Glomerular endothelial cell (primary cell): ENCODE measurements at places on chromosomes 7 and 10. TPM values are rescaled to one million over a fixed set of nuclear protein-coding genes. Genes with fewer than 3 reads are reported as not detected.

Gene FGF8
- not detected in 2 replicates for total RNA-seq

Gene PPP1R17
- total RNA-seq, result not detected in 2 replicates

Gene PSAP
- 1,624 and 1,972 TPM in 2 replicates for total RNA-seq

- no peak for DNase-seq
Observed at GRCh38 chr7:7706556-7707172, 11.7 kb downstream of the RPA3 start.

GRCh38 chr10:118596426-118597124, 1.1 kb upstream of the PRLHR start:
- DNase-seq, result no peak

DNA sequence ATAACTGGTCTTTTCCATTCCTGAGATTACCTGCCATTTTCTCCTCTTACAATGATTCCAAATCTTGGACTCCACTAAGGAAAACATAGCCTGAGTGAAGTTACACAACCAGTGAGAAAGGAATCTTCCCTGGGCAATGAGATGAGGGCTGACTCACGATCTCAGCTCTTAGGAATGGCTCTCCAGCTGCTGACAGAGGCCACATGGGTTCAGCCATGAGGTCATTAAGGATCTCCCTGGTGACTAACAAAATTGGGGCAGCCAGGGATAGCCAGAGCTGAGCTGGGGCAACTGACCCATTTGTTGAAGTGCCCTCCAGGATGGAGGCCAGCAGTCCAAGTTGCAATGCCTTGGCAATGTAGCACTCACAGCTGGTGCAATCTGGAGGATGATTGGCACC, 78.7 kb upstream of the MKLN1 start:
- DNase-seq, result no peak

DNA sequence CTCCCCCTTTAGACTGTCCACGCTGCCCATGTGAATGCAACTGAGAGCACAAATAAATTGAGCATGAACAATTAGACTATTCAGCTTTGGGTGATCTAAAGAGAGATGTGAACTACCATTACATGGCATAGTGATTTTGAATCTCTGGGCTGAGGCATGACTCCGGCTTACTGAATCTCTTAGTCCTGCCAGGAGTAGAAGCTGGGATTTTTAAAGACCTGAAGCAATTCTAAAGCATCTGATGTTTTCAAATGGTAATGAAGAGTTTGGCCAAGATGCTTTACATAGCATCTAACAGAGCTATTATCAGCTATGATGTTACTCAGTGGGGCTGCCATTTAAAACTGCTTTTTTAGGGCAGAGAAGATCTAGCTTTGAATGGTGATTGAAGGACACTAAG, 1059.1 kb downstream of the SORCS3 start:
- DNase-seq, result no peak

Gene CRHR2
- not detected in 2 replicates for total RNA-seq

Gene CLRN3
- total RNA-seq, result not detected in 2 replicates

GRCh38 chr10:24384954-24385353, 176.0 kb downstream of the KIAA1217 start:
- no peak for DNase-seq

DNA sequence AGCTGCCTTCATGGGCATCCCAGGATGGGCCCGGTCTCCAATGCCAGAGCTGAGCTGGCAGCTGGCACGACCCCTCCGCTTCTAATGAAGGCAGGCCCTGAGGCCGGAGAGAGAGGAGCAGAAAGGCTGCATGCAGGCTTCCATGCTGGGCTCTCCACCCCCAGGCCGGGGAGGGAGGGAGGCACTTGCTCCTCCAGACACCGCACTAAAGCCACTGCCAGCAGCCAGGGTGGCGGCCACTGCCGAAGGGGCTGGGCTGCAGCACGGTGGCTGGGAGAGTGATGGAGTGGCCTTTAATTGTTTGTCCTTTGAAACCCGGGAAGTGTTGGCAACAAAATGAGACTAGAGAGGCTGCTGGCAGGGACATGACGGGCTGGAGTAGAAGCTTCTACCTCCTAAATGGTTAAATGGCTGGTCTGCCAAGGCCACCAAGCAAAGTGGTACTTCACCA, 236.5 kb downstream of the SKAP2 start:
- DNase-seq, result no peak

Gene NACAD
- total RNA-seq, result 7.3 and 7.9 TPM in 2 replicates

Gene TBC1D12
- total RNA-seq, result 8.0 and 12.9 TPM in 2 replicates

- DNase-seq, result peak; percentile 66
Observed at GRCh38 chr7:116953906-116954838, 871 bp downstream of the ST7 start.

Gene AKR1C4
- not detected in 2 replicates for total RNA-seq

GRCh38 chr7:29127527-29127926, 18.8 kb downstream of the CPVL start:
- peak; percentile 25 for DNase-seq

Gene SCART1
- 0.44 and 1.3 TPM in 2 replicates for total RNA-seq

- DNase-seq, result no peak
Observed at GRCh38 chr10:97583476-97583875, 713 bp upstream of the HOGA1 start.

DNA sequence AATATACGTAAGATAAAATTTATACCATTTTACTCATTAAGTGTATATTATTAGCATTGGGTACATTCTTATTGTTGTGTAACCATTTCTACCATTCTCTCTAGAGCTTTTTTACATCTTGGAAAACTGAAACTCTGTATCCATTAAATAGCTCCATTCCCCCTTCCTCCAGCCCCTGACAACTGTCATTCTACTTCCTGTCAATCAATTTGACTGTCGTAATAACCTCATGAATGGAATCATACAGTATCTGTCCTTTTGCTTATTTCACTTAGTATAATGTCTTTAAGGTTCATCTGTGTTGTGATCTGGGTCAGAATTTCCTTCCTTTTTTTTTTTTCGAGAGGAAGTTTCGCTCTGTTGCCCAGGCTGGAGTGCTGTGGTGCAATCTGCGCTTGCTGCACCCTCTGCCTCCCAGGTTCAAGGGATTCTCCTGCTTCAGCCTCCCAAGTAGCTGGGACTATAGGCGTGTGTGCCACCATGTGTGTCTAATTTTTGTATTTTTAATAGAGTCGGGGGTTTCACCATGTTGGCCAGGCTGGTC, 15.6 kb downstream of the ZRANB1 start:
- DNase-seq, result no peak

DNA sequence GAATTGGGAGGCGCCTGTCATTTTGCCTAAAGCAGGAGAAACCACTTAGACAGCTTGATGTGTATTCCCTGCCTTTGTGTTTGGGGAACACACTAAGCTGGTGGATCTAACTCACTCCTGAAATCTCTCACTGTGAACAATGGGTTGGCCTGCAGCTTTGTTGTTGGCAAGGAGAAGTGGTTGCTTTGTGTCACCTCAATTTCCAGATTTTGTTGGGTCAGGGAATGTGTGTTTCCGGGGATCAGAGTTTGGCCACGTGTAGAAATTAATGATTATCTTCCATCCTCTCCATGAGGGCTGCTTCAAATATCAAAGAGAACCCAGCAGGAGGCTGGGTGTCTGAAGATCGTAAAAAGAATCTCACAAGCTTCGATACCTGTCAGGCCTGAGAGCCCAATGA, 27.8 kb downstream of the A1CF start:
- no peak for DNase-seq

DNA sequence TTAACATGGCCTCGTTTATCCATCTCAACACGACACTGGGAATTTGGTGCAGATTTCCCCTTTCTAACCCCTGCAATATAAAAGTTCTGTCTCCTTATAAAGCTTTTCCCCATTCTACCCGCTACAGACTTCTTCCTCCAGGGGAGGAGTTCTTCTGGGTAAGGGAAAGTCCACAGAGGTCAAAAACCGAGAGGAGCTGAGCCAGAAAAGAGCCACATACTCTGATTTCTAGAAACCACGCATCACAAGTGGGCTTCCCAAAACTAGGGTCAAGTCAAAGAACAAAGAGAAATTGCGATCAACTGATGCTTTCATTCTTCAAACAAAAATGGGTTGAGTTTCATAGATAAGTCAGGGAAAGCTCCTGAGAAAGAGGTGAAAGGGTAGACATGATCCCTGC, 6.8 kb downstream of the IL6 start:
- DNase-seq, result no peak

DNA sequence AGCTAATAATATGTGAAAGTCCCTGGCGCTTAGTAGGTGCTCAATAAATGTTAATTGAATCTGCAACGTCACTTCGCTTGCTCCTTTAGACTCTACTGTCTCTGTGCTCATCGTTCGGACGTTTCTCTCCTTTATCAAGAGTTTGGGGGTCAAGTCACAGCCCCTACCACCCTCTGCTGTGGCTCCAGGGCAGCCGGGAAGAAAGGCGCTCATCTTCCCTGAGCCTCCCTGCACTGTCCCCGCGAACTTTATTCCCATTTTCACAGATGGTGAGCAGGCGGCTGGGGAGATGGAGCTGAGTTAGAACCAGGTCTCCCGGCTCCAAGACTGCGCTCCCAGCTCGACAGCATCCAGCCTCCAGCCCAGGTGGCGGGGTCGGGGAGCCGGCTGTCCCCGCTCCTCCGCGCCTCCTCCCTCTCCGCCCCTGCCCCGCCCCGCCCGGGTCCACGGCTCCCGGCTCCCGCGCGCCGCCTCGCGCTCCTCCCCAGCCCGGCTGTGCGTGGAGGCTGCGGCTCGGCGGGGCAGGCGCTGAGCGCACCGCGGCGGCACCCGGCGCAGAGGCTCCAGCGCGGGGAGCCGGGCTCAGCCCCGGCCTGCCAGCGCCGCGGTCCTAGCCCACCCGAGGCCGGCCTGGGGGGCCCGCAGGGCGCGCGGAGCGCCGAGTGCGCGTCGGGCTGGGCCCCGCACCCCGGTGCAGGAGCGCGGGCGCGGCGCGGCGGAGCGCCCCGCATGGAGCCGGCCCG, at the start of gene CLEC2L:
CLEC2L (plus strand) TSS at position 487 of the 743 bp plus-strand sequence; CDS start at position 730, 243 bp downstream.
- no peak for DNase-seq

DNA sequence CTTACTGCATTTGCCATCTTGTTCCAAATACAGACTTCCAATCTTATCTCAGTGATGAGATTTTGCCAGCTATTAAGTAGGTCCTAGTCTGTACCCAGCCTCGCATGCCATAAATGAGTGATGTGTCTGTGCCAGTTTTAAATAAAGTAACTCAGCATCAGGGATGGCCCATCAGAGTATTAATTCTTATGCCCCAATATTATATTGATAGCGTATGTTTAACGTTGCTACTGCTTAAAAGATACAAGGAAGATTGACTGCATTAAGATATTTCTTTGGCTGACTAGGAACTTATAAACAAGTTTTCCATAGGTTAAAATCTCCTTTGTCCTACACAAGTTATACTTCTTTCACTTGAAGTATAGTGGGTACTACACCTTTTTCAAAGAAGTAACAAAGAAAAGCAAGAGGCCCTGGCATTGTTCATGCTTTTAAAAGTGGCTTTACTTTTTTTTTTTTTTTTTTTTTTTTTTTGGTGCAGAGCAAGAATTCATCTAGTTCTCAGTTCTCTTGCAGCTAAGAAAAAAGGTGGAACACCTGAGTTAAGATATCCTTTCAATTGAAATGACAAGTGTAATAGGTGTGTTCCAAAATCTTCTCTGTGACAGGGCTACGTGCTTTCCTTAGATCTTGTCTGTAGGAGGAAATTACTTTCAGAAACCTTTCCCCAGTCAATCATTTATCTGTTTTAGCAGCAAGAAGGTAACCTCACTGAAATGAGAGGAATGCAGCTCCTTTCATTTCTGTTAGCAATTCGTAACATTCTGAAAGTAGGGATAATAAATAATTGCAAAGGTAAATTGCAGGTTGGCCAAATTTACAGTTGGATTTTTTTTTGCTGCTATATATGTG, 245.0 kb downstream of the CELF2 start:
- no peak for DNase-seq

DNA sequence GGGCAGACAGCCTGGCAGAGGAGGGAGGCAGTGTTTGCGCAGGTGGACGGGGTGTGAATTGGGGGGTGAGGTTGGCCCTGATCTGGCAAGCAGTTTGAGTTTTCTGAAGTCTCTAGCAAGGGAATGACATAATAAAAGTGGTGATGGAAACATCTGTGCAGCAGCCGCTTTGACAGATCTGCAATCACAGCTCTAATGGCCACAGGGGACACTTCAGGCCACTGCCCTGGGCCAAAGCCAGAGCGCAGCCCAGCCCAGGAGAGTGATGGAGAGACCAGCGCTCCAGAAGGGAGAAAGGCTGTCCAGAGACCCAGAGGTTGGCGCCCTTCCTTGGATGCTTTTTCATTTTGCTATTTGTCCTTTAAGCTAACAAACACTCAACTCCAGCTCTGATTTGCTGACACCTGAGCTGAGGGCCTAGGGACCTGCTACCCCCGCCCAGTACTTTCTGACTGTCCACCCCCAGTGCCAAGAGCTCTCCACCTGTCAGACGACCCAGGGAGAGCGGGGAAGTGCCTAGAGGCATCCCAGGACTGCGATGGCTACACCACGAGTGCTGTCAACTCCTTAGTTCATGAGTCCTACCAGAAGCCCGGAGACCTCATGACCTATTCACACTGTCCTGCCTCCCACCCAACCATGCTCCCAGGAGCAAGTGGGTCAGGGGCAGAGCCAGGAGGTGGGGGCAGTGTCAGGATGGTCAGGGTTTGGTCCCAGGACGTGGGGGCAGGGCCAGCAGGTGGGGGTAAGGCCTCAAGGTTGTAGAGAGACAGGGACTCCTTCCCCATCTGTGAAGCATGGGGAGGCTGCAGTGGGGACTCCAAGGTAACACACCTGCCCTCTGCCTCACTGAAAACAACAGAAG, 112.6 kb downstream of the PRKAG2 start:
- DNase-seq, result no peak

DNA sequence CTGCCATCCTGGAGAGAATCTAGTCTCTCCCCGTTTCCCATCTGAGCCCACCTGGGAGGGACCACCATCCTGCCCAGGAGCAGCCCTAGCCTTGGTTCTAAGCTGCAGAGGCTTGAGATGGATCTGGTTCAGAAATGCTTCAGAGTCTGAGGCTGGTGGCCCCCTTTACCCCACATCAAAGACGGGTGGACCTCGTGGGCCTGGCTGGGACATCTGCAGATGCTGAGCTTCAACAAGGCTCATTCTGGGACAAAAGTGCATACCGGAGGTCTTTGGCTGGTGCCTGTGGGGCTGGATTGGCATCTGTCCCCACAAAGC, 4.9 kb upstream of the IRF5 start:
- DNase-seq, result no peak

DNA sequence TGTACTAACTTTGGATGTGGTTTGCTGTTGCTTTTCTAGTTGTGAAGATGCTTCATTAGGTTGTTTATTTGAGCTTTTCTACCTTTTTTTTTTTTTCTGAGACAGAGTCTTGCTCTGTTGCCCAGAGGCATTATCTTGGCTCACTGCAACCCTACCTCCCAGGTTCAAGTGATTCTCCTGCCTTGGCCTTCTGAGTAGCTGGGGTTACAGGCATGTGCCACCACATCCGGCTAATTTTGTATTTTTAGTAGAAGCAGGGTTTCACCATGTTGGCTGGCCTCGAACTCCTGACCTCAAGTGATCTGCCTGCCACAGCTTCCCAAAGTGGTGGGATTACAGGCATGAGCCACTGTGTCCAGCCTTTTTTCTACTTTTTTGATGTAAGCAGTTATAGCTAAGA, 93.7 kb downstream of the ADAM22 start:
- DNase-seq, result no peak

DNA sequence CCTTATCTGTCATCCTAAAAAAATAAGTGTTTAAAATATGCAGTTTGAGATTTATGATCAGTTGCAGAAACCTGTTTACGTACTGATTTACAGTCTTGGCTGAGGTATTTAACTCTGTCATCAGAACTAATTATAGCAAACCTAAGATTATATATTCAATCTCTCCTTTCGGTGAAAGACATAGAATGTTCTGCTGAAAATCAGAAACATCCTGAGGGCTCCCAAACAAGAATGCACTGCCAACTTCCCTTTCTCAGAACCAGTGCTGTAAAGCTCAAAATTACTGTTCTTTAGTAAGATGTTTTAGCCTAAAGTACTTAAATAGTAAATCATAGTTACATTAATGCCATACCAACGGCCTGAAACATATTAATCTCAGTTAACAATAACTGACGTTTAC, 34.3 kb downstream of the FAM204A start:
- DNase-seq, result no peak
